ENCODE measurements at places on chromosomes 13 and 19. TPM values are rescaled to one million over a fixed set of nuclear protein-coding genes. Genes with fewer than 3 reads are reported as not detected.

- H3K36me3 ChIP-seq = peaks cover 69% of the 10 kb centered on the region
- H3K27me3 ChIP-seq = no peaks in the 10 kb centered on the region
- DNase-seq = no peak
- no peak overlapping the region for H3K4me3 ChIP-seq
These were observed 7.0 kb downstream of the MYH14 start for GRCh38 chr19:50210425-50210824.

DNA sequence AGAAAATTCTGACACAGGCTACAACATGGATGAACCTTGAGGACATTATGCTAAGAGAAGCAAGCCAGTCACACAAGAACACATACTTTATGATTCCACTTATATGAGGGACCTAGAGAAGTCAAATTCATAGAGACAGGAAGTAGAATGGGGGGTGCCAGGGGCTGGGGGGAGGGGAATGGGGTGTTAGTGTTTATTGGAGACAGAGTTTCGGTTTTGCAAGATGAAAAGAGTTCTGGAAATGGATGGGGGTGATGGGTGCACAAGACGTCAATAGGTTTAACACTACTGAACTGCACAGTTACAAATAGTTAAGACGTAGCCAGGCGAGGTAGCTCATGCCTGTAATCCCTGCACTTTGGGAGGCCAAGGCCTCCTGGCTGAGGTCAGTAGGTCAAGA, 3.5 kb upstream of the ZNF787 start:
- no peak for DNase-seq
- H3K4me3 ChIP-seq = no peak overlapping the region
- H3K27ac ChIP-seq = no peak overlapping the region
- H3K4me1 ChIP-seq = peaks cover 2% of the 10 kb centered on the region

GRCh38 chr13:102900193-102900608, 54.4 kb downstream of the ERCC5 start:
- H3K4me1 ChIP-seq = peaks cover 17% of the 10 kb centered on the region
- H3K4me3 ChIP-seq = no peak overlapping the region
- no peak for DNase-seq
- H3K36me3 ChIP-seq = no peaks in the 10 kb centered on the region
- no peaks in the 10 kb centered on the region for H3K27me3 ChIP-seq
- no peak overlapping the region for H3K27ac ChIP-seq

DNA sequence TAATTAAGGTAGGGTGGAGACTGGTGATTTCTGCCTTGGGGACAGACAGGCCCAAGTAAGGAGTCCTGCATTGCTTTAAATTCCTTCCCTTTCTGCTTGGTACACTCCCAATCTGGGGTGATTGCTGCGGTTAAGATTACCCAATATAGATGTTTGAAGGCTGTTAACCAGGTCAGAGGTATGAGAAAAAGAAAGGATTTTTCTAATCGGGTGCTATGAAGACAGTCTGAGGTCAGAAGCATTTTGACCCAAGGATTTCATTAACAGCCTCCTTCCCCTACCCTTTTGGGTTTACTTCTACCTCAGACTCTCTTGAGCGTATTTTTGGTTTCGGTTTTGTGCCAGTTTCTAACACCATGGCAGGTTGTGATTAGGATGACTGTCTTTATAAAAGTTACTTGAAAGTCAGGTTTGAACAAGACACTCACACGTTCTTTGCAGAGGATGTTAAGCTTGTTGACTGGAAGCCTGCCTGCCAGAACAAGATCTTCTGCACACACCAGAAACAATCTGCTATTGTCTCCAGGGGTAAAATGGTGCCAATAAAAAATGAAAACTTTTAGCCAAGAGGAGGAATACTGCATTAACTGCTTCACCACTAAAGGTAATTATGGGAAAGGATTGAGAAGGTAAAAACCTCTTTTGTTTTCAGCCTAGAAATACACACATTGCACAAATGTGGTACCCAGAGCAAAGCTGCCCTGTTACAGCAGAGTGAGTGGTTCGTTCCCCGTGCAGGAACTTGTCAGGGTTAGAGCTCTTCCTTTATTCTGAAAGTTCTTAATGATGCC, 108.8 kb downstream of the NDFIP2 start:
- H3K27ac ChIP-seq = no peak overlapping the region
- H3K4me3 ChIP-seq = no peak overlapping the region
- H3K36me3 ChIP-seq = no peaks in the 10 kb centered on the region
- no peaks in the 10 kb centered on the region for H3K27me3 ChIP-seq
- H3K4me1 ChIP-seq = no peaks in the 10 kb centered on the region
- DNase-seq = no peak

DNA sequence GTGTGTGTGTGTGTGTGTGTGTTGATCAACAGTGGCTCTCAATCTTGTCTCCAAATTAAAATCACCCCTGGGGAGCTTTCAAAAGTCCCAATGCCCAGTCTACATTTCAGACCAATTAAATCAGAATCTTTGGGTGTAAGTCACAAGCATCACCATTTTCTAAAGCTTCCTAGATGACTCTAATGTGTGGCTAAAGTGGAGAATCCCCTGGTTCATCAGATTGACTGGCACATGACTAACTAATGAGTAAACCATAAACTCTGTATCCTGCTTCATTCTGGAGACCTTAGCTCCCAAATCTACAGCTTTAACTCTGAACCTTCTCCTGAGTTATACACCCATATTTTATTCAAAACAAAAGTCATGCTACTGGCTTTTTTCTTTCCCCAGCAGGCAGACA, 131.3 kb downstream of the SUCLA2 start:
- H3K4me1 ChIP-seq = no peaks in the 10 kb centered on the region
- H3K36me3 ChIP-seq = no peaks in the 10 kb centered on the region
- no peak overlapping the region for H3K4me3 ChIP-seq
- no peak overlapping the region for H3K27ac ChIP-seq

DNA sequence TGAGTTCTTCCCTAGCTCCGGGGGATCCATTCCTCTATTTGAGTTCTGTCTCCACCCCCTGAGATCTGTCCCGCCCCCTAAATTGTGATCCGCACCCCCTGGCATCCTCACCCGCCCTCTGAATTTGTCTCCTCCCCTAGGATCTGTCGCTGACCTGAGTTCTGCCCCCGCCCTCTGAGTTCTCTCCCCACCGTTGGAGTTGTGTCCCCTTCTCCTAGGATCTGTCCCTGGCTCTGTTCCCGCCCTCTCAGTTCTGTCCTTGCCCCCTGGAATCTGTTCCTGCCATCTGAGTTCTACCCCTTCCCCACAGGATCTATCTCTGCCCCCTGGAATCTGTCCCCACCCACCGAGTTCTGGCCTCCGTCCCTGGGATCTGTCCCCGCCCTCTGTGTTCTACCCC, 1.0 kb upstream of the SLC17A7 start:
- peak overlapping the region; percentile 73 for H3K4me3 ChIP-seq
- H3K27me3 ChIP-seq = peaks cover 58% of the 10 kb centered on the region
- DNase-seq = peak; percentile 32
- peaks cover 27% of the 10 kb centered on the region for H3K4me1 ChIP-seq
- H3K36me3 ChIP-seq = peaks cover 37% of the 10 kb centered on the region
- H3K27ac ChIP-seq = no peak overlapping the region

GRCh38 chr13:40306817-40307216, 359.6 kb downstream of the FOXO1 start:
- no peak overlapping the region for H3K27ac ChIP-seq
- no peaks in the 10 kb centered on the region for H3K4me1 ChIP-seq
- H3K4me3 ChIP-seq = no peak overlapping the region
- no peaks in the 10 kb centered on the region for H3K27me3 ChIP-seq

DNA sequence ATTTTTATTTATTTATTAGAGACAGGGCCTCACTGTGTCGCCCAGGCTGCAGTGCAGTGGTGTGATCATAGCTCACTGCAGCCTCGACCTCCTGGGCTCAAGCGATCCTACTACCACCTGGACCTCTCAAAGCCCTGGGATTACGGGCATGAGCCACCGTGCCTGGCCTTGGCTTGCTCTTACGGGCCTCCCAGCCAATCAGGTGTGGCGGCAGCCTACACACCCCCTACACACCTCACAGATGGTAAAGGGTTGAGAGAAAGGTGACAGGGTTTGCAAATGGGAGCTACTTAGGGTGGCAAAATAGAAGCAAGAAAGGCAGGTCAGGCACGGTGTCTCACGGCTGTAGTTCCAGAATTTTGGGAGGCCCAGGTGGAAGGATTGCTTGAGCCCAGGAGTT, 1.0 kb upstream of the ZBTB32 start:
- no peak overlapping the region for H3K4me3 ChIP-seq
- peaks cover 4% of the 10 kb centered on the region for H3K27me3 ChIP-seq
- peaks cover 8% of the 10 kb centered on the region for H3K4me1 ChIP-seq
- DNase-seq = no peak
- peaks cover 11% of the 10 kb centered on the region for H3K36me3 ChIP-seq
- H3K27ac ChIP-seq = no peak overlapping the region

DNA sequence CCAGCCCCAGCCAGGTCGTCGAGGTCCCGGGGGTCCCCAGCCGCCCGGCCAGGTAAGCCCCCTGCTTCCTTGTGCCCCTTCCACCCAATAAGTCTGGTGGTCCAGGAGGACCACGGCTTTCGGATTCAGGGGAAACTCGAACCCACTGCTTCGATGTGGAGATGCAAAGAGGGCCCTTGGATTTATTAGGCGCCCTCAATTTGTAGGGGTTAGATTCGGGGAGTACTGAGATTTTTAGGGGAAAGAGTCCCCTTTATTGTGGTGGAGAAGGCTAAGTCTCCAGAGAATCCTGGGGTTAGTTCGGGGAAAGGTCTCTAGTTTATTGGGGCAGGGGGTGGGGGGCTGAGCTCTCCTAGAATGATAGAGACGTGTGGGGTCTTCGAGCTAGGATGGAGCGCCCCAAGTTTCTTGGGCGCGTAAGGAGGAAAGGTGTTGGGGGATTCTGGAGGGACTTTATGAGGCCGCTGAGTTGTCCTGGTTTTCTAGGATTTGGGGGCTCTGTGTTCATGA, 3.8 kb upstream of the LTBP4 start:
- H3K4me3 ChIP-seq = peak overlapping the region; percentile 15
- peaks cover 52% of the 10 kb centered on the region for H3K4me1 ChIP-seq
- peaks cover 65% of the 10 kb centered on the region for H3K27me3 ChIP-seq
- H3K27ac ChIP-seq = no peak overlapping the region
- no peak for DNase-seq
- peaks cover 34% of the 10 kb centered on the region for H3K36me3 ChIP-seq

DNA sequence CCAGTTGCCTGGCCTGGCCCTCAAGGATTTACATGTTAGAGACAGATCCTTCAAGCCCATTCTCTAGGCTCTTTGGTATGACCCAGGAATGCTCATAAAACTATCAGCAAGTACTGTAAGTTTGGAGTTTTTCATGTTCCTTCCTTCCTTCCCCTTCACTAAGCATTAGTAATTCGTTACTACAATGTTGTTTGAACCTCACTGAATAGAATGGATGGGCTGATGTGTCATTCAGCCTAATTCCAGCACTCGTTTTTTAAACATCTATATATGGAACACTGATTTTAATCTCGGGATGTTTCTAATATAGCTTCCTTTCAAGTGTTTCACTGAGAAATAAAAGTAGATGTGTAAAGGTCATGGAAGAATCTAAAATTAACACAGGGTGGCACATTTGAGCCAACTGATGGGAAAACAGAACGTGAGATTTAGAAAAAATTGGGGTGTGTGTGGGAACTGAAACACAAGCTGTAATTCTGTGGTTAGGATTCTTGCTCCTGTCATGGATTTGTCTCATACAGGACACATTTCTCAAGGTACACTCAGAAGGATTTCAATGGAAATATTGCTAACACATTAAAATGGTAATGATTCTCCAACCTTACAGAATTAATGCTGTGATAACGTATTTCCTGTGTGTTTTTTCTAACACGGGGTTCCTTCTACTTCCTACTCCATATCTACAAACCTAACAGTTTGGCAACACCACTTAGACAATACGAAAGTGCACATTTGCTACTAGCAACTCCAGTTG, 93.4 kb downstream of the FLT1 start:
- H3K4me1 ChIP-seq = no peaks in the 10 kb centered on the region
- H3K27me3 ChIP-seq = no peaks in the 10 kb centered on the region
- H3K4me3 ChIP-seq = no peak overlapping the region
- no peak for DNase-seq

DNA sequence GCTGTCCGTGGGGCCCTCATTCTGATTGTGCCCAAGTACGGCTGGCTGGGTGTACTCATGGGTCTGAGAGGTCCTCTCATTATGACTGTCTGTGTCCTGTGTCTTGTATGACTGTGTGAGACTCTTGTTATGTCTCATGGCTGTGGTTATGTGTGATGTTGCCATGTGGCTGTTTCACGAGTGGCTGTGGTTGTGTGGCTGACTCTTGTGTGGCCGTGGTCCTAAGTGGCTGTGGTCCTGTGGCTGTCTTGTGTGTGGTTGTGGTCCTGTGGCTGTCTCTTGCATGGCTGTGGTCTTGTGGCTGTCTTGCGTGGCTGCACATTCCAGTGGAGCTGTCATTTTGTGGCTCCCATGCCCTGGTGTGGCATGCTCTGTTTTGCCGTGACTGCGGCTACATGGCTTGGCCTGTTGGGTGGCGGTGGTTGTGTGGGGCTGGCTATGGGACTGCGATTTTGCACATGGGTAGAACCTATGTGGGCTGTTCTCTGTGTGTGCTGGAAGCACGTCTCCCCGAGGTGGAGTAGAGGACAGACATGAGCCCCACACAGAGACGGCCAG, 2.5 kb downstream of the LYL1 start:
- no peaks in the 10 kb centered on the region for H3K4me1 ChIP-seq
- peaks cover 24% of the 10 kb centered on the region for H3K36me3 ChIP-seq
- no peak overlapping the region for H3K27ac ChIP-seq
- no peak overlapping the region for H3K4me3 ChIP-seq

- peak within 1 kb of the TSS; percentile 73 for H3K27ac ChIP-seq
- H3K4me1 ChIP-seq = peaks cover 11% of the 10 kb centered on the region
- H3K36me3 ChIP-seq = peaks cover 36% of the 10 kb centered on the region
- H3K27me3 ChIP-seq = no peaks in the 10 kb centered on the region
These were observed at the start of gene MRI1 for GRCh38 chr19:13764101-13764807. TSS of gene MRI1 (plus strand) at chr19:13764522. CDS start at chr19:13764589, 67 bp downstream.

- peaks cover 29% of the 10 kb centered on the region for H3K27me3 ChIP-seq
- no peak overlapping the region for H3K4me3 ChIP-seq
- no peaks in the 10 kb centered on the region for H3K36me3 ChIP-seq
These were observed 82.1 kb upstream of the SLC7A1 start for GRCh38 chr13:29677627-29678026.

DNA sequence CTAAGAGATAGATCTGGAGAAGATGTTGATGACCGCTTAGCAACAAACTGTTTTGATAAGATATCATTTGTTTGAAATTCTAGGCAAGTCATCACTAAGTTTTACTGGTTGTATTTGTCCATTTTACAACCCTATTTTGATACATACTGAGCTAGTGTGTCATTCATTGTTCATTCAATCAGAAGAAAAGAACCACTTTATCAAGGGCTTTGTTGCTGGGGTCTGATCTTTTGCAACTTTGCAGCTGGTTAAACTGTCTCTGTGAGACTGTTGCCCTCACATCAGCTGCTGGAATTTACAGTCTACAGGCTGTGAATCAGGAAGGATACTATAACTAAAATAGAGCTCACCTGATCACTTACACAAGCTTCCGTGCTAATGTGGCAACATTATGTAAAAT, 290.5 kb downstream of the RFC3 start:
- H3K27ac ChIP-seq = peak overlapping the region; percentile 44
- peaks cover 7% of the 10 kb centered on the region for H3K4me1 ChIP-seq
- H3K4me3 ChIP-seq = no peak overlapping the region
- H3K27me3 ChIP-seq = no peaks in the 10 kb centered on the region
- no peak for DNase-seq

- no peaks in the 10 kb centered on the region for H3K27me3 ChIP-seq
- no peak overlapping the region for H3K4me3 ChIP-seq
- H3K36me3 ChIP-seq = peaks cover 5% of the 10 kb centered on the region
These were observed 33.0 kb downstream of the UGGT2 start for GRCh38 chr13:96020155-96020575.

The EFNA2 gene
- 0.90 TPM for total RNA-seq

The RAB4B gene
- 21.0 TPM for total RNA-seq

The ZNF577 gene
- 15.0 TPM for total RNA-seq

The HTR2A gene
- total RNA-seq = not detected

The CGB5 gene
- total RNA-seq = 2.6 TPM

The ZNF90 gene
- 6.2 TPM for total RNA-seq

The DMPK gene
- 76.0 TPM for total RNA-seq

Data from Calu3 (cell line).